HuH-7 (cell line): ENCODE measurements at places on chromosomes 7 and 10.

GRCh38 chr10:33559105-33559504, 224.6 kb upstream of the NRP1 start:
- DNase-seq, result no peak

DNA sequence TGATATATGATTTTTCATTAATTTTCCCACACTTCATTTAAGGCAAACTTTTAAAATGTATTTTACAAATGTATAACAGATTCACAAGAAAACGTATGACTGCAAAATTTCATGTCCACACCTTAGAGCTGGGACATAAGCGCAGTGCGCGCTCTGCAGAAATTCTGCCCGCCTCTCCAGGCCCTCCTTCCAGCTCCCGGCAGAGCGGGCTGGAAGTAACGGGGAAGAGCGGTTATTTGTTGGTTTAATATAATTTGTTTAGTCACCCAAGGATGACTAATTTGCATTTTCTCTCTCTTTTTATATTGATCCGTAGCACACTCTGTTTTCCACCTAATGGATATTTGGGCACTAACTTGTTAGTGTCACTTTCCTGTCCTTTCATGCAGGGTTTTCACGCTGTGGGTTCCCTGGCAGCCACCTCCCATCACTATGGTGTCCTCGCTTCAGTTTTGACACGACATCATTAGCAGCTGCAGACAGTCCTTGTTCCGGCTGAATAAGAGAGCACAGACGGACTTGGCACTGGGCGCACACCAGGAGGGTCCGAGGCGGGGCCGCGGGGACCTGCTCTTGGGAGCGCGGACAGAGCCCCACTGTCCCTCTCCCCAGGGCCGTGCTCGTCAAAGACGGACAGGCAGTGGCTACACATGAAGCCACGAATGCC, 129.2 kb upstream of the SEC61G start:
- DNase-seq, result no peak

DNA sequence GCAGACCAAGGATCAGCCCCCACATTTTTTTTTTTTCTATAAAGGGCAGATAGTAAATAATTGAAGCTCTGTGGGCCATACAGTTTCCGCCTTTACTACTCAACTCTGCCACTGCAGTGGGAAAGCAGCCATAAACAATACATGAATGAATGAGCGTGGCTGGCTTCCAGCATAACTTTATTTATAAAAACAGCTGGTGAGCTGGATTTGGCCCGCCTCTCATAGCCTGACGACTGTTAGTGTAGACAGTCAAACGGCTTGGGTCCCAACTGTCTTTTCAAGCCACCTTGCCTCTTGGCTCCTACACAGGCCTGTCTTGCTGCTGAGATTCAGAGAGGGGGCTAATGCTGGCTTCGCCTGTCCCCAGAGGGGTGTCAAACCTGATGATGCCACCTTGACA, 169.8 kb upstream of the GPR26 start:
- DNase-seq, result no peak

DNA sequence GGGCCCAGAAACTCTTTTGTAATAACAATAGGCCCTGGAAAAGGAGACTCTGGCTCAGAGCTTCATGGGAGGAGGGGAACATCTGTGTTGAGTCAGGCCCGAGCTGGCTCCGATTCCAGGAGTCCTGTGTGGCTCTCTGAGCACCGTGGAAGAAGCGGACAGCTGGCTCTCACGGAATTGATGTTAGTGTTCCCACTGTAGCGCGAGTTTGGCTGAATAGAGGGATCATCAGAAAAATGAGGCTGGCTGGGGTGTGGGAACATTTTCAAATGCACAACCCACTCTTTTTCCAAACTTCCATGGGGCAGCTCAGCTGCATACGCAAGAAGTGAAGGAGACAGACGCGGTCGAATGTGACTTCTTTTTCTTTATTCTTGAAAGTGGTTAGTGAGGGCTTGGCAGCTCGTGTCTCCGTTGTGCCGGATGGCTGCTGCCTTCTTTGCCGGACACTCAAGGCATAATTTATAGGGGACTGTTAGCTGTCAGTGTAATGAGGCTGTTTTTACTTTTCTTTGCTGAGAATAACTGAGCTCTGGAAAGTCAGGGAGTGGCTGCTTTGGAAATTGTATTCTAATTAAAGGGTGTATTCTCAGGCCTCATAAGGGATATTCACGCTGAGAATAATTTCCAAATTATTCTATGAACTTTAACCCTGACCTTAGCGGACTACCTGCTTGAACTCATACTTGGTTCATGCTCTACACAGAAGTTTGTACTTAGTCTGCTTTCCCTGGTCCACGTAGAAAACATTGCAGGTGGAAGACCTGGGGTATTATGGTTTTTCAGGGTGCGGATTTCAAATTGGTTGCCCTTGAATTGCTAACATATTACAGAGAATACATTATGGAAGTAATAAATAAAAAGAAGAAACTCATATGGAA, 23.1 kb downstream of the MDFIC start:
- no peak for DNase-seq

DNA sequence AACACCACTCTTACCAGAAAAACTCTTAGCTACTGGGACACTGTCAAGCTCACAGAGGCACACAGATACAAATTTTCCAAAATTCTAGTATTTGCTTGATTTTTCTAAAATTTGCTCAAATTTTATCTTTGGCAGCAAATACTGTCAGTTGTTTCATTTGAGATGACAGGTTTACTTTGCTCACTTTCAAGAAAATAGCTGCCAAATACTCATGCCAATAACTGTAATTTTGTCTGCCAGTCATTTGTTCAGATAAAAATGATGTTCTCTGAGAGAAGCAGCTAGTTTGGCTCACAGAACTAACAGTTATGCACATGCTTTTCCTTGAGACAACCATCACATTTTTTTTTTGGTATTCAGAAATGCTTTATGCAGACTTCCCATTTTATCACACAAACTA, 82.8 kb downstream of the LRRC18 start:
- DNase-seq, result no peak

DNA sequence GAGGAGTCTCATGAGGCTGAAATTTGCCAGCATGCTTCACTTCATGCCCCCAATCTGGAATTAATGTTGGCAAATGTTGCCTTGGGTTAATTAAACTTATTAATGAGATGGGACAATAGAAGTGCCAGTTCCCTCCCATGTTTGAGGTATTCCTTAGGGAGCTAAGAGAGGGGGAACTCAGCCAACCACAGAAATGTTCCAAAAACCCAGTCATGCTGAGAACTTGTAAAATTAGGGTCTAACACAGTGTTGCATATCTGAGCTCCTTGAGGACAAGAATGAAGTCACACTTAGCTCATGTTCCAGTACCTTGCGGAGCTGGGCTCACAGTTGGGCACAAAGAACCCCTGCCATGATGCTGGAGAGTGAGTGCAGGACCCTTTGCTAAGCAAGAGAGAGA, 89.4 kb downstream of the OAT start:
- DNase-seq, result no peak

DNA sequence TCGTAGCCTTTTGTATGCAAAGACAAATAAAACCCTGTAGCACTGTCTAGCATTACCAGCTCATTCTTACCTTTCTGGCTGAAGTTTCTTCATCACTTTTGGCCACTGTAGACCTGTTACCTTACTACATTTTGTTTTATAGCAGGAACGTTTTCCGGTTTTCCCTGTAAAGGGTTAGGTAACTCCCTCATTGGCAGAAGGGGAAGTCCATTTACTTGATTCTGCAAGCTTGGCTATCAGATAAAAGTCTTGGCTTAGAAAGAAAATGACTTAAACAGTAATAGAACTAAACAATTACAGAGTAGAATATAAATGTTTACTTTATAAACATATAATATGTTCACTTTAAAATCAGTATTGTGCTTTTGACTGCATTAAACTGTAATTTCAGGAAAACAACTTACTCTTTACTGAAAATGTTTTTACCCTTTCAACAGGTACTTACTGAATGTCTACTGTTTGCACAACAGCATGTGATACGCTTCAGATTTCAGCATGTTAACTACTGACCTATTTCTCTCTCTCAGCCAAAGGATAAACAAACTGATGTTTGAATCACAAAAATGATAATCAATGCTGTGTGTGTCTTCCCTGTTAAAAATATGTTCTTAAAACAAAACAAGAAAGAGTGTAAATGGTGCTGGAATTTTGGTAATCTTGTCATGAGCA, 67.1 kb downstream of the OTUD1 start:
- no peak for DNase-seq

- DNase-seq, result no peak
Observed at GRCh38 chr7:28316489-28316888, 95.8 kb upstream of the CREB5 start.
